ENCODE measurements at places on chromosomes 2 and 18.

DNA sequence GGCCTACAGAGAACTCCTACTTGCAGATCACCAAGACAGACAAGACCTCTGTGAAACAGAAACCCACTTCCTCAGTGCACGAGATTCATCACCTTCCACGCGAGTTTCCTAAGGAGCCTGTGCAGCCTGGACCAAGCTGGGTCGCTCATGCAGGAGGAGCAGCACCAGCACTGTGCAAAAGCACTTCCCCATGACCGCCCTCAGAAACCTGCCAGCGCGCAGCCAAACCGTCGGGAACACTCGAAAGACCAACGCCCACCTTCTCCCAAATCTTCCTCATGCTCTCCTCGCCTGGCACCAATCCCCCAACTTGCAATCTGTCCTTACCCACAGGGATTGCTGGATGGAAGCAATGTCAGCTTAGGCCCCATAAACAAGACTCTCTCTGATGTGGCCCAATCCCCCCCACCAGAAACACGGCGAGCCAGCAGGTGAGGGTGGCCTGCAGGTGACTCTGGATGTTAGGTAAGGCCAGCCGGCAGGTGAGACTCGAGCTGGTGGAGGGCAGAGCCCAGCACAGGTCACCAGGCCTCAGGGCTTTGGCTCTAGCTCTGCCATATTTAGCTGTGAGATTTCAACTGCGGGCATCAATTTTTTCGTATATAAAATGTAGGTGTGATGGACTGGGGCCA is 69.4 kb downstream of the PXDN start:
- no peak for DNase-seq

GRCh38 chr2:43438858-43439655 is 156.8 kb downstream of the THADA start:
- no peak for DNase-seq

- no peak for DNase-seq
Observed at GRCh38 chr2:240433973-240434727, 1.3 kb upstream of the GPC1 start.

DNA sequence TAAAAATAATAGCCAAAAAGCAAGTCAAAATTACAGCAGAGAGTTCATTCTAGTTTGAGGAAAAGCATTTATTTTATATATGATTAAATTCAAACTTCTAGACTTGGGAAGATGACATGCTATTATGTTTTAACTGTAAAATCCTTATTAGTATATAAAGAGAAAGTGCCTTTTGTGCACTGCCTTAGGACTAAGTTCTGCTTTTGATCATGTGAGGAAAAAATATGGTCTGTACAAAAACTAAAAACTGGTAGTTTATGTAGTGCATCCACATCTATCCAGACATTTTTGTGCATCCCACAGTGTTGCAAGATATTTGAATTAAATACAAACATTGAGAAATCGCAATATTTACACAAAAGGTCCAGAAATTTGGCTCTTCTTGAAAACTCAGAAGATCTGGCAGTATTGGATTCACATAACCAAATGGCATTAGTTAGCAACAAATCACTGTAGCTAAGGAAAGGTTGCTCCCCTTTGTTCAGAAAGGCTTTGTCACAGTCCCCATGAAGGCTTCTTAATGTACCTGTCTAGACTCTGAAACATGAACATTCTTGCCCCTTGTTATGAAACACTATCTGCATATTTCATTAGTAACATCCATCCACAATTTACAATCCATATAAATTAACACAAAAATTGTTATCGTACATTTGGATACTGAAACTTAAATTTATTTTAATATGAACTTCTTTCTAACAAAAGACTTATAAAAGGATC is 2.2 kb downstream of the MMADHC start:
- DNase-seq: no peak

GRCh38 chr2:132669908-132670495 is at the start of gene LYPD1:
LYPD1 (minus strand) TSS chr2:132670205; CDS start chr2:132669932, 273 bp downstream.
- DNase-seq: no peak

- no peak for DNase-seq
Observed at GRCh38 chr2:3536682-3537632, 17.6 kb upstream of the ADI1 start.

Data from stimulated activated CD8-positive, alpha-beta memory T cell treated with anti-CD3 and anti-CD28 coated beads, Interleukin-2, amount 100 ng/mL, for 1 hour (primary cell).